ENCODE measurements at places on chromosomes 6 and 20.

GRCh38 chr6:71490876-71491275, 202.3 kb downstream of the OGFRL1 start:
- no peak for DNase-seq

- DNase-seq, result no peak
Observed at GRCh38 chr20:1309439-1309847, 19.5 kb downstream of the SDCBP2 start.

DNA sequence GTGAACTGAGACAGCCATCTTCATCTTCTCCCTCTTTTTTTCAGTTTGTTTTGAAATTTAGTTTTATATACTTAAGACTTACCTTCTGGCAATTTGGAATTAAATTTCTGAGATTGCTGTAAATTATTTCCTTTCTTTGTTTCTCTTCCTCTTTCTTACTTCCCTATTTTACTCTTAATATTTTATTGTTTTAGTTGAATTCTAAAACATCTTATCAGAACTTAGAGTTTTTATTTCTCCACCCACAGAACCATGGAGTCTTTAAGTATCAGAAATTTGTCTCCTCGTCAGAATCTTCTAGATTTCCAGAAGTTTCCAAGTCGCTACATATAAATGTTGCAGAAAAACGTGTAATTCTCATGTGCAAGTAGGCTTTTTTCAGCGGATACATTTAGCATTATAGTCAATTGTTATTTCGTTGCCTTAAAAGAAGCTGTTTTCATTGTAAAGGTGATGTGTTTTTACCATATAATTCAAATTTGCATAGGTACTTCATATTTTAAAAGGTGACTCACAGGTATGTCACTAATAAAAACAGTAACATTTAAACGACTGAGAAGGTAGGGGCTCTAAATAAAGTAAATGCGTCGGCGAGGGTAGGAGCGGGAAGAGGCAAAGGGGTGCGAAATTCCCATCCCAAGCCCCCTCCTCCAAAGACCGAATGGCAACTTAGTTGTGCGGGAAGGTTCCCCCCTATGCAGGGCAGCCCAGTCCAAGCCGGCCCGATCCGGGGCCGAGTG, 866 bp upstream of the MYO6 start:
- DNase-seq, result no peak

GRCh38 chr6:150491131-150491810, 108.4 kb upstream of the PLEKHG1 start:
- DNase-seq, result peak; percentile 72

- DNase-seq, result no peak
Observed at GRCh38 chr6:168457653-168457934, 16.6 kb downstream of the SMOC2 start.

- no peak for DNase-seq
Observed at GRCh38 chr6:142238881-142239280, 62.9 kb upstream of the ADGRG6 start.

DNA sequence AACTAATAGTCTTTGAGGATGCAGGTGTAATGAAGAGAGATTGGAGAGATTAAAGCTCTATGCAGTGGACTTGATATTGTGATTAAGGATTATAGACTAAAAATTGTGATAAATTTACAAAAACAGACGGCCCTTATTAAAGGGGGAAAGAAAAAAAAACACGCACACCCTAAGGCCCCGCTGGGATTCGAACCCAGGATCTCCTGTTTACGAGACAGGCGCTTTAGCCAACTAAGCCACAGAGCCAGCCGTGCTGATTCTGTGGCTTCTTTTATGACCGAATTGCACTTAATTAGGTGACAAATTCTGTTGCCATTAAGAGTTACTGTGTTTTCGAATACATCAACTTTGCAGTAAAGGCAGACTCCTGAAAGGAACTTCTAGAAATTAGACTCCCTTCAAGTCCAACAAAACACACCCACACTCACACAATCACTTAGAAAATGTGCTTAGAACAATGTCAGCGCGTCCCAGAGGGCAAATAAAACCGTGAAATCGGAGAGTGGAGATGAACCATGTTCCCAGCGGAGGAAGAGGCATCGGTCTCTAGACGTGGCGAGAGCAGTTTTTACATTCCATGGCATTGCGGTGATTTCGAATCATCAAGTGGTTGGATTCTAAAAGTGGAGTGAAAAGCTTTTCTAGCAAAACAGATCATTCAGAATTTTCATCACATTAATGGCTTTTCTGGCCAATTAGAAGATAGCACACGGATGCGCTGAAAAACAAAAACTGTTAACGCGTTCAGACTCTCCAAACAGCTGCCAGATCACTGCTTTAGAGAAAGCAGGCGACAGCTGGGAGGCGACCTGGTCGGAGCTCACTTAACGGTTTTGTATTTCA, 122.6 kb downstream of the GPX5 start:
- peak; percentile 87 for DNase-seq

DNA sequence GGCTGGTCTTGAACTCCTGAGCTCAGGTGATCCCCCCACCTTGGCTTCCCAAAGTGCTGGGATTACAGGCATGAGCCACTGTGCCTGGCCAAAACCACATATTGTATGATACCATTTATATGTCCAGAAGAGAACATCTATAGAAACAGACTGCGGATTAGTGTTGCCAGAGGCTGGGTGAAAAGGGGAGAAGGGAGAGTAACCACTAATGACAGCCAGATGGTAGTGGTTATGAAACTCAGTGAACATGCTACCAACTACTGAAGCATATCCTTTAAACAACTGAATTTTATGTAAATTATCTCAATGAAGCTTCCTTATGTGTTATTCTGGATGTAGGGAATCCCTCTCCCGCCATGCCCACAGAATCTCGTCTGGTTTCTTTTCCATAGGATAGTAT, 15.7 kb downstream of the SLC23A2 start:
- no peak for DNase-seq

GRCh38 chr20:60477958-60478357, 519.7 kb downstream of the CDH26 start:
- DNase-seq, result no peak

DNA sequence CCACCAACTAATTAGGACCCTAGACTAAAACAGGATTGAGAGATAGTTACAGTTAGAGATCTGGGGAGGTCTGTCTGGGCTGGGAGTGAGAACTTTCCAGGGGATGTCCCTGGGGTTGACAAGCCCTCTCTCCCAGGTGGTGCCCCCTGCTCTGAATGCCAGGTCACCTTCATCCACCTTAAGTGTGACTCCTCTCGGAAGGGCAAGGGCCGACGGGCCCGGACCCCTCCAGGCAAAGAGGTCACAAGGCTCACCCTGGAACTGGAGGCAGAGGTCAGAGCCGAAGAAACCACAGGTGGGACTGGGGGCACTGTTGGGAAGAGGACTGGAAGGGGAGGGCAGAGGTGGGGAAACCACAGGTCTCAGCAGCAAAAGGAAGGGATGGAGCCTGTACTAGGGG, 17.0 kb upstream of the ZNF76 start:
- DNase-seq, result no peak

GRCh38 chr6:146389740-146390139, 153.9 kb upstream of the RAB32 start:
- DNase-seq, result peak; percentile 31

GRCh38 chr20:41631826-41632225, 13.6 kb upstream of the CHD6 start:
- no peak for DNase-seq

GRCh38 chr6:165821754-165822153, 158.7 kb upstream of the PDE10A start:
- DNase-seq, result no peak

DNA sequence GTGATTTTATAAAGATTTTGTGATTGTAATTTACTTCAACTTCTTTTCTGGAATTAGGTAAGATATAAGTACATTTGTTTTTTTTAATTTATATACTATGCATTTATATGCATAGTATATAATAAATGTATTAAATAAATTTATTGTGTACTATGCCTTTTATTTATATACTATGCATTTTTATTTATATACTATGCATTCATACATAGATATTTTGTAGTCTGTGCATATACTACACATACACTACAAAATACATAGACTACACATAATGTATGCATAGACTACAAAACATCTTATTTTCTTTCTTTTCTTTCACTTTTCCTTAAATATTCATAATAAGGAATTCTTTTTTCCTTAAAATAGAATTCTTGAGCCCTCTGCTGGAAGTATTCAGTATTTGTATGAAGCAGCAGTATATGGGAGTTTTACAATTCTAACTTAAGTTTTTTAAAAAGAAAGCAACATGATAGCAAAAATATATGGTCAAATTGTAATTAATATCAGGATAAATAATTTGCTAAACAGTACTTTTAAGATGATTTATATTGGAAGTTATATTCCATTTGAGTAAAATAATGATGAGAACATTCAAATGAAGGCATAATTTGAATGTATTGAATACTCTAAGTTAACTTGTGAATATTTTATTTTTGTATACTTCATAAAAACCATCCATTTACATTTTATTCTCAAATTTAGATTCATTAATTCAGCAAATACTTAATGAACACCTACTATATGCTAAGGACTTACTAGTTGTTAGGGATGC, 129.3 kb downstream of the KLHL32 start:
- DNase-seq, result no peak

GRCh38 chr6:12977206-12977605, 260.6 kb downstream of the PHACTR1 start:
- DNase-seq, result no peak

GRCh38 chr6:47595785-47596184, 102.6 kb upstream of the ADGRF4 start:
- DNase-seq, result no peak

GRCh38 chr6:89828988-89829471, 650 bp upstream of the CASP8AP2 start:
- DNase-seq, result no peak

DNA sequence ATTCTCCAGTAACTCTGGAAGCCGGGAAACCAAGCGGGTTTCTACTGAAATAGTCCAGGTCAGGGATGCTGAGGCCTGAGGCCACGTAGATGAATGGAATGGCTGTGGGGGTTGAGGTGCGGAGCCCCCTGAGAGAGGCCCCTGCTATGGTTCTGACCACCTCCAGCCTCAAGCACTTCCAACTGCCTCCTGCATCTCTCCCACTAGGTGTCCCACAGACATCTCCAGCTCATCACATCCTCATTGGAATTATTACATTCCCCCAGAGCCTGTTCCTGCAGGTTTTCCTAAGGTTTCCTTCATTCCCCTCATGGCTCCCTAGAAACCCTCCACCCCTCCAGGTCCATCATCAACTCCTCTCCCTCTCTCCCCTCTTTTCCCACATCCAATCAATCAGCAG, 48.7 kb downstream of the UNC5CL start:
- no peak for DNase-seq

DNA sequence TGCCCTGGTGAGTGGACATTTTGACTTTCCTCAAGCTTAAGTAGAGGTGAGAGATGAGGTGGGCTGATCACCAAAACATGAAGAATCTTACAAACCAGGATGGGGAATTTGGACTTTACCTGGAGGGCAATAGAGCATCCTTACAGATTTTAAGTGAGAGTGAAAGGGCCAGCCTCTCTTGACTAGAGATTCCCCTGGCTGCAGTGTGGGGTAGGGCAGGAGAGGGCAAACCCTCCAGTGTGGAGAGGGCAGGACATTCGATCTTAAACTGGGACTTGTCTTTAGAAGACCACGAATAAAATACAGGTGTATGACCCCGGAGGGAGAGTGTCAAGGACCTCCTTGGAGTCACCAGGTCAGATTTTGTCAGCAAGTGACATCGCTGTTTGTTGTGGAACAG, 105.1 kb downstream of the SNAP25 start:
- no peak for DNase-seq

DNA sequence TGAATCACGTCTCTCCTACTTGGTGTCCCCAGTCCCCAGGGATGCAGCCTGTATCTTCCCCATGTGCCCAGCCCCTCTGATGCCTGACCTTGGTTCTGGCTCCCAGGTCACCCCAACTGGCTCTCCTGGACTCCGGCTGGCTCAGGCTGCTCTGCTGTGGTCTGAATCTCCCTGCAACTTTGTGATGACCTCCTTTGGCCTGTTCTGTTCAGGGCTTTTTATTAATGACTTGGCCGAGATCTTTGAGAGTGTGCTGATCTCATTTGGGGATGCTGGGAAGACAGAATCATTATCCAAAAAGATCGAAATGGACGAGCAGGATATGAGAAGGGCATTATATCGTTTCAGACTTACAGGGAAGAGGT, 67.4 kb downstream of the IGF2R start:
- no peak for DNase-seq

GRCh38 chr20:10523443-10523842, 88.3 kb downstream of the SLX4IP start:
- no peak for DNase-seq

- DNase-seq, result no peak
Observed at GRCh38 chr6:91273729-91274128, 686.9 kb upstream of the MAP3K7 start.

GRCh38 chr20:54140927-54141566, 32.7 kb downstream of the CYP24A1 start:
- DNase-seq, result no peak

DNA sequence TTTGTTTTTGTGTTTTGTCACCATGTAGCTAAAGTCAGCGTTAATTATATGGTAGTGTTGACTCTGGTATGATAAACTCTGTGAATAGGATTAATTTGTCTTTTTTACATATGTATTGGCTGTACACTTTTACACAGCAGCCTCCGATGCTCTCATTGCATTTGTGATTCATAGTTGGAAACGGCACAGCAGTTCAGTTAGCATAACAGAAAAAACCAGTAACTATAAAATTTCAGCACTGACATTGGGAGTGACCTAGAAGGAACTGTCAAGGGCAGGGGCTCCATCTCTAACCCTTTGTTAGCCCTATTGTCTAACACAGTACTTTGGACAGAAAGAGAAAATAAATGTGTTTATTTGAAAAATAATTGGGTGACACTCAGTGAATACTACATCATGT, 5.6 kb upstream of the BEND6 start:
- no peak for DNase-seq

GRCh38 chr6:95530176-95530819, 47.0 kb upstream of the MANEA start:
- DNase-seq, result no peak

DNA sequence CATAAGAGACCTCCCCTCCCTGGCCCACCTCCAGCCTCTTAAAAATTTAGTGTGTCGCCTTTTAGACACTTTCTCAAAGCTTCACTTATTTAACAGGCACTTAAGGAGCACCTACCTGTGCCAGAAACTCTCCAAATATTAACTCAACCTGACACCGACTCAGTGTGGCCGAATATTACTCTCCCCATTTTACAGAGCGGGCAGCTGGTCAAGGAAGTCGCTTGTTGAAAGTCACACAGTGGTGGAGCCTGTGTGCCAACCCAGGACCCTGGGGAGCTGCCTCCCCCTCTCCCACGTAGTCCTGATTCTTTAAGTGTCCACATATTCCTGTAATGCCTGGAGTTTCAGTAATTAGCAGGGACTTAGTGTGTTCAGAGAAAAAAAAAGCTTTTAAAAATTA, 1.0 kb upstream of the PMEPA1 start:
- DNase-seq, result no peak

DNA sequence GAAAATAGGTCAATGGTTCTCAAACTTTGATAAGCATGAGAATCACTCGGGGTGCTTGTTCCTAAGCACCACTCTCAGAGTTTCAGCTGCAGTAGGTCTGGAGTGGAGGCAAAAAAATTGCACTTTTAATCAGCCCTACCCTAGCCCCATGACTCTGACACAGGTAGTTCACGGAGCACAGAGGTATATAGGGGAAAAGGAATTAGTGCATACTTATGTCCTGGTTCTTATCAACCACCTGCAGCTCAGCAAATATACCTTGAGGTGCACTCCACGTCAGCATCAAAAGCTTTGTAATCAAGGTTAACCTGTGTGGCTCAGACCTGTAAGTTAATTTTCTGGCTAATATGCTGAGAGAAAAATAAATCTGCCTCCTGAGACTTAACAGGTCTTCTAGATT, 138.8 kb upstream of the HMGN3 start:
- DNase-seq, result no peak

GRCh38 chr6:28212510-28213212, 12.4 kb upstream of the ZSCAN9 start:
- DNase-seq, result peak; percentile 86

GRCh38 chr6:74439123-74439811, 743.3 kb downstream of the CD109 start:
- no peak for DNase-seq

Data from activated CD4-positive, alpha-beta T cell treated with anti-CD3 and anti-CD28 coated beads, Interleukin-2, Interleukin-4, amounts not matched to agents 100 ng/mL and 50 ng/mL, durations not matched to agents 16 hours and 8 hours (primary cell).